ENCODE measurements at places on chromosomes 6 and 20. TPM values are rescaled to one million over a fixed set of nuclear protein-coding genes. Genes with fewer than 3 reads are reported as not detected.

FGD2 gene
- 2.3 TPM for total RNA-seq

LPA gene
- total RNA-seq = not detected

- no peak for DNase-seq
These were observed 112.6 kb downstream of the DCDC2 start for GRCh38 chr6:24245275-24245674.

PTPN1 gene
- total RNA-seq = 34.2 TPM

DNA sequence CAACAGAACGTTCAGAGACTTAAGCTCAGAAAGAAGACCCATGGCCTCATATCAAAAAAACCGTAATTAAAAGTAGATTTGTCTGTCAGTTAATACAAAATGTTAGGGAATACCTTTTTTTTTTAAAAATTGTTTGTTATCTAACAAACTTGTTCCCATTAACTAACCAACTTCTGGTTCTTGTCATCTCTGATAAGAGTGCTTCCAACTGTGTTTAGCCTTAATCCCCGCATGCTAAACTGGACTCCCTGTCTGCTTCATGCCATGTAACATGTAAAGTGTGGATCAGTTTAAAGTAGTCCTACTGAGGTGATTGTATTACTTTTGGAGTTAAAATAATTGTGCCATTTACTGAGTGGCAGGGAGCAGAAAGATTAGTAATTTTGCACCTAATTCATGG is 6.3 kb downstream of the JARID2 start:
- DNase-seq = no peak

DNA sequence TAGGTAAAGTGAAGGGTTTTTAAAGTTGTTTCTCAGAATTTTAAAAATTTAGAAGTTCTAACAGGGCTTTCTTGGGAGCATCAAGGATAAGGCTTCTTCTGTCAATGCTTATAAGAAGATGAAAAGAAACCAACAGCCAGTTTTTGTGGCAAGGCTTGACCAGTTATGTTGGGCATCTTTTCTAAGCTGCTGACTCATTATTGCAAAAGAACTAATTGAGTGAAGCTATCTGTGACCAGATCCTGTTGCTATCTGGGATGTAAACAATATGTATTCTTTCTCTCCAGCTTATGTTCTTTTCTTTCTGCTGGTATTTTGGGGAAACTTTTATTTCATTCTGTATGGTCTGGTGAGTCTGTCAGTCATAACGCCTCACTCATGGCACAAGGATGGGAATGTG is 643.8 kb downstream of the HDGFL1 start:
- no peak for DNase-seq

PRELID3B gene
- 41.4 TPM for total RNA-seq

- peak; percentile 63 for DNase-seq
These were observed 220.0 kb downstream of the QKI start for GRCh38 chr6:163634211-163635171.

GRCh38 chr20:60294632-60295031 is 336.4 kb downstream of the CDH26 start:
- DNase-seq = no peak

MDFI gene
- total RNA-seq = 4.3 TPM

RSPO4 gene
- total RNA-seq = not detected

BEND6 gene
- total RNA-seq = 1.5 TPM

RAB5IF gene
- total RNA-seq = 50.2 TPM

DSP gene
- 241 TPM for total RNA-seq

IYD gene
- not detected for total RNA-seq

GRCh38 chr20:38057351-38057972 is 23.9 kb downstream of the RPRD1B start:
- peak; percentile 90 for DNase-seq

- DNase-seq = no peak
These were observed 12.1 kb downstream of the SYNGAP1 start for GRCh38 chr6:33431880-33432541.

EPHA7 gene
- total RNA-seq = 6.2 TPM

DNA sequence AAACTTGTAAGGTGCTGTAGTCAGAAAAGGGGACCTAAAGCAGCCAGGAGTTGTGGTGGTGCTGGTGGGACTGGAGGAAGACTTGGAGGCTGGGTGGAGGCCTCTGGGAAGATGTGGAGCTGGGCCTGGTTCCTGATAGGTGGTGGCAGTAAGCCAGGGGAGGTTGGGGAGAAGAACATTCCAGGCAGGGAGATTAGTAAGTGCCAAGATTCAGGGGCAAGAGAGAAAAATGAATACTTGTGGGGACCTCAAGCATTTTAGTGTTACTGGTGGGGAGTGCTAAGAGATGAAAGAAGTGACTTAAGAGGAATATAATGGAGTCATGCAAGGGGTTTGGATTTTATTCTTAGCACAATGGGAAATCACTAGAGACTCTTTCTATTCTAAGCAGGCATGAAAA is 79.0 kb upstream of the B3GAT2 start:
- DNase-seq = no peak

CABLES2 gene
- total RNA-seq = 10.7 TPM

GRCh38 chr20:45792317-45793118 is 764 bp downstream of the DNTTIP1 start:
- DNase-seq = peak; percentile 75

- DNase-seq = no peak
These were observed 74.9 kb upstream of the FOXP4 start for GRCh38 chr6:41471064-41471895.

LY6G5C gene
- total RNA-seq = 2.9 TPM

DNA sequence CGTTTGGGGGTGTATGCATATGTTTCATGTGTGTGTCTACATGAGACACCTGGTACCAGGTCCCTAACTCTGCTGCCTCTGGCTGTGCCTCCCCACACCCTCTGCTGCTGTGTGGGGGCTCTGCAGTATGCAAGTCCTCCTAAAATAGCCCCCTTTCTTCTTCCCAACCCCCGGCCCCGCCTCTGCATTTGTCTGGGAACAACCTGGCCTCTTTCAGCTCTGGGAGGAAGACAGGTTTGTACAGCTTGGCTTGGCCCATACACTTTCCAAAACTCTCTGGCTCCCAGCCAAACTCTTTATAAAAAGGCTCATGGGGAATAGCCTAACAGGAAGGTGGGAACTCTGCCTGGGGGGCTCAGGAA is 27.1 kb upstream of the EMILIN3 start:
- no peak for DNase-seq

GRCh38 chr20:11676630-11677287 is 240.9 kb upstream of the BTBD3 start:
- no peak for DNase-seq

- DNase-seq = no peak
These were observed 705.9 kb downstream of the PTPRT start for GRCh38 chr20:42483730-42484303.

DNA sequence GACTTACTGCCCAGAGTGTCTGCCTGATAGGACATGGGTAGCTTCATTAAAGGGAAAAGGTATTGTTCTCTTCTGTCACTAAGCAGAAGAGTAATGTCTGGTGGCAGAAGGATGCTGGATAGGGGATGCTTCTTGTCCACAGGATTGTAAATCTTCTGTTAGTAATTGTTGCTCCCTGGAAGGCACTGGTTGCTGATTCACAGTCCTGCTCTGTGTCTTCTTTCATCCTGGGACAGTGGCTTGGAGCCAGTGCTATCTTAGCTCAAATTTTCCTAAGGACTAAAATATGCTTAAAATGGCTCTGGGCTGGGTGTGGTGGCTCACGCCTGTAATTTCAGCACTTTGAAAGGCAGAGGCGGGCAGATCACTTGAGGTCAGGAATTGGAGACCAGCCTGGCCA is 48.0 kb downstream of the SYTL3 start:
- peak; percentile 14 for DNase-seq

SPATA25 gene
- total RNA-seq = 3.3 TPM

Data from cardiac septum (tissue), 1 donor.